ENCODE measurements at places on chromosomes 2 and 18.
A peak's percentile ranks its signal among the peaks of the same experiment; 100 is the strongest.

DNA sequence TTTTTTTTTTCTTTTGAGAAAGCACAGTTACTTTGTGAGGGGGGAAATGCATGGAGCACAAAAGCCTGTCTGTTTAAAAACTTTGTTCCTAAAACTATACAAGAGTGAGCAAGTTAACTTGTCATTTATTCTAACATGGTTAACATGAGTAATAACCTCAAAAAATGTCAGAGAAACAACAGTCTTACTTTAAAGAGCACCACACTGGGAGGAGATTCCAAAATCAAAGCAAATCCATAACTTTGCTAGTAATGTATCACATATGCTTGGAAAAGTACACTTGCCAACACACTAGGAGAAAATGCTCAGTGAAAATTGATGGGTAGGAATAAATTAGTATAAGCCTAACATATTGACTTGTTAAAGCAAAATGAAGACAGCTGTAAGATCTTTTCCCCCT lies 157.1 kb downstream of the PRPF40A start:
- no peak for DNase-seq

- DNase-seq: no peak
Observed at GRCh38 chr2:133485868-133486267, 82.4 kb downstream of the NCKAP5 start.

- peak; percentile 10 for DNase-seq
Observed at GRCh38 chr2:69177785-69178636, 165.0 kb downstream of the ANTXR1 start.

DNA sequence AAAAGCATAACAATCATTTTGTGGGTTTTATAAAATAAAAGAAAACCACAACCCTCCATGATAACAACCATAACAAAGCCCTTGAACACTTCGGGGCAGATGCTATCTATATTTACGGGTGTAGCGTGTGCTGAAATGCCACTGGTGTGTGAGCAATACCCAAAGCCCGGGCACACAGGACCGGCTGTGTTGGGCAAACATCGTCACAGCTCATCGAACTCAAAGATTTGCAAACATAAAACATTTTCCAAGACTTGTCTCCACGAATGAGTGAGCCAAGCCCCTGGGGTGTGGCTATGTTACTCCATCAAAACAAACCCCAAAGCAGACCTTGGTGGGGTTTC lies 290.2 kb downstream of the LPIN1 start:
- no peak for DNase-seq

GRCh38 chr2:174477759-174478158 lies 9.1 kb downstream of the GPR155 start:
- DNase-seq: no peak

- no peak for DNase-seq
Observed at GRCh38 chr2:216974321-216975302, 114.7 kb upstream of the TNP1 start.

DNA sequence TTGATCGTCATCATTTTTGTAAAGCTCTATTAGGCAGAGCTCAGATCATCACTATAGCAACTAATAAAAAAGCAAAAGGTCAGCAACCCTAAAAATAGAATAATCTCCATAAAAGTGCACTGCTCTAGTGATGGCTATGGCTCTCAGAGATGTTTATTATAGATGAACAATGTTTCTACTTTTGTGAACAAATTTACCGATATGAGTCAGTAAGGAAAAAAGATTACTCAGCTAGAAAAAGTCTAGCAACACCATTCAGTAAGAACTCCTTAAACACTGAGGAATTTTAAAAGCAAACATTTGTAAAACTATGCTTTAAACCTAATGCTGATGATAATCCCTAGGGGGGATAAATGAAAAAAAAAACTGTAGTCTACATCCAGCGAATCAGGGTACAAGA lies 69.6 kb downstream of the ACVR1C start:
- DNase-seq: no peak

DNA sequence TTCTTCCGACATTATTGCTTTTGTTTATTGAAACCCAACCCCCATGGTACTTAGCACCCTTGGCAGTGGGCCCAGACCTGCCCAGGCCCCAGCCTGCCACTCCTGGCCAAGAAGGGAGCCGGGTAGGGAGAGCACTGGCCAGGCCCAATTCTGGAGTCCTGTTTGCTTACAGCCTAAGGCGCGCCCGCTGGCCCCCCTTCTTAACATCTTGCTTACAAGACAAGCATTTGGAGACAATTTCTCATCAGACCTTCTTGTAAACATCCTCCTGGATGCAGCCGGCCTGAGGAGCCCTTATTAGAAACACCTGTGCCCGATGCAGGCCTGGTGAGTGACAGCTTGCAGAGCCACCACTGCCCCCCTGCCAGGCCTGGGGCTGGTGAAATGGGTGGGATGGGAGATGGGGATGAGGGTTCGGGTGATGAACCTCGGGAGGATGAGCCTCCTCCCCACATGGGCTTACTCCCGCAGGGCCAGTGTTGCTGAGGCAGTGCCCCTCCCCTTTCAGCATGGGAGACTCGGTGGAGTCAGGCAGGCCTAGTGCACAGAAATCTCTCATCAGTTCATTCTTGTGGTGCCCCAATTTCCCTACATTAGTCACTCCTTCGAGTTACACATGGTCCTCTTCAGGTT lies 217.5 kb downstream of the CYP26B1 start:
- no peak for DNase-seq

GRCh38 chr18:275486-275885 lies 7.6 kb upstream of the THOC1 start:
- DNase-seq: no peak

DNA sequence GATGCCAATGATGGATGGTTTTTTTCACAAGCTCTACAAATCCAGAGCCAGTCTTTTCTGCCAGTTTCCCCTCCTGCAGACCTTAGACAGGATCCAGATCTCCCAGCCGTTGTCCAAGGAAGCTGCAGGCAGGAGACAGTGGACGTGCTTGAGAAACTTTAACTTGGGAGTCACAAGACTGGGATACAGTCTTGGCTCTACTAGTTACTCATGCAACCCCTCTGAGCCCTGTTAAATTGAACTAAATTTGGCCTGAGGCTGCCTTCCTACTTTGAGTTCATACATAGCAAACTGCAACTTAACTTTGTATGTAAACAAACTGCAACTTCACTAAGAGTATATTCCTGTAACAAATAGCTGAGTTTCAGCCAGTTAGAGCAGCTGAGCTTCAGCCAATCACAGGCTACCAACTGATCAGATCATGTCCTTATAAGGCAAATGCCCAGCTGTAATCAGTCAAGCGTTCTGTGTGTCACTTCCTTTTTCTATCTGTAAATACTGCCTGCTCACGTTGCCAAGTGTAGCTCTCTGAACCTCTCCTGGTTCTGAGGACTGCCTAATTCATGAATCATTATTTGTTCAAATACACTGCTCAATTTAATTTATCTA lies 140.9 kb downstream of the CAPN13 start:
- DNase-seq: peak; percentile 21

GRCh38 chr18:76459687-76460350 lies 35.2 kb downstream of the ZNF516 start:
- no peak for DNase-seq

DNA sequence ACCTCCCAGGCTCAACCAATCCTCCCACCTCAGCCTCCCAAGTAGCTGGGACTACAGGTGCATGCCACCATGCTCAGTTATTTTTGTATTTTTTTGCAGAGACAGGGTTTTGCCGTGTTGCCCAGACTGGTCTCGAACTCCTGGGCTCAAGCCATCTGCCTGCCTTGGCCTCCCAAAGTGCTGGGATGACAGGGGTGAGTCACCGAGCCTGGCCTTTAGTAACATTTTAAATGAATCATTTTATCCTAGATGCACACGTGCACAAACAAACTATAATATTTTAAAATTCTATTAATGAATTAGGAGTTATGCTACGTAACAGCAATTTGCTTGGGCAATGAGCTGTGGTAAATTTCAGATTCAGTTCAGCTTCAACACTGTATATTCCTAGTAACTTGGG lies 862.5 kb upstream of the ID2 start:
- DNase-seq: no peak

DNA sequence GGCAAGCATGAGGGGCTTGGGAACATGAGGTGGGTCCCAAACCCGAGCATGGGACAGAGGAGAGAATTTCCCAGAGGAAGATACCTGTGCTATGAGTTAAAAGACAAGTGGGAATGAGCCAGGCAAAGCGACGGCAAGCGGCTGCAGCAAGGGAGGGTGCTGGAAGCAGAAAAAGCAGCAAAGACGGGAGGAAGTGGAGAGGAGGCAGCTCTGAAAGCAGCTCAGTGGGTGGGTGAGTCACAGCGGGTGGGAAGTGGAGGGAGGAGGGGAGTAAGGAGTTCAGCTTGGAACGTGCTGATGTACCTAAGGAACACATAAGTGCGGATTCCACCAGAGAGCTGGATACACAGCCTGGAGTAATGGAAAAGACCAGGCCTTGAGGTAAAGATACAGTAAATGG lies 41.4 kb downstream of the THUMPD2 start:
- no peak for DNase-seq

DNA sequence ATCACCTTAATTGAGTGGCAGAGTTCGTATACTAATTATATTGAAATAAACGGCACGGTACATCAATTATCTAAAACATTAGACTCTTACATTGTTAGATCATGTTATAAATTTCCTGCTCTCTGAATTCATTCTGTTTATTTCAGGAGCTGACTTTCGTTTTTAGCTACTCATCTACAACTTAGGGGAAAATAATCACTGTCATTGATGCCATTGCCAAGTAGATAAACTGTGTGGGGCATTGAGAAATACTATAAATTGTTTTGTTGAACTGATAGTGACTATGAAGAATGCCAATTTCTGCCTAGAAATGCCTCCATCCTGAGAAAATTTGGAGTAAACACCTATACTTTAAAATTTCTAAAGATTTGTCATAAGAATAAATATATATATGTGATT lies 17.5 kb downstream of the ABCB11 start:
- no peak for DNase-seq

DNA sequence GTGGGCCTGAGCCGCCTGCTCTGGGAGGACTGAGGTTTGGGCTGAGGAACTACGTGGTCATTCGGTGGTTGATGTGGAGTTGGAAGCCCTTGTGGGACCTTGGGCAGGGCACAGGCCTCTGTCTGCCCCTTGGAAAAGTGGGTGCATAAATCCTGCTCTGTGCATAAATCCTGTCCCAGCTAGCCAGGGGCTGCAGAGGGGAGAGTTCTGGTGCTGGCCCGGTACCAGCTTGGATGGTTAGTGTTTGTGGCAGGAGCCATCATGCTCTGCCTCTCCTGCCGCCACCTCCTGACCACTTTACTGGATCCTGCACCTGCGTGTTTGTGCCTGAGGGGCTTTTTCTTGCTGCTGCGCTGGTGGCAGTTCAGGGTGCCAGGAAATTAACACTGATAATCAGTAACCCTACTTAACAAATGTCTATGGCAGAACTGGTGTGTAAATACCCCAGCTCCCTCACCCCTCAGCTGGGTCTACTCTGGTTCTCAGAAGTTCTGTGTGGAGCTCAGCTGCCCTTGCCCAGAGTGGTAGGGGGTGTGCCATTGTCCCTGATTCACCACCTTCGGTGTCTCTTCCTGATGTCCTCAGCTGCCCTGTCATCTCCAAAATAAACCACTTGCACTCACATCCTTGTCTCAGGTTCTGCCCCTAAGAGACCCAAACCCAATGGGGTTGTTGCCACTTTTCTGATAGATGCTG lies 156.8 kb downstream of the GLI2 start:
- no peak for DNase-seq

DNA sequence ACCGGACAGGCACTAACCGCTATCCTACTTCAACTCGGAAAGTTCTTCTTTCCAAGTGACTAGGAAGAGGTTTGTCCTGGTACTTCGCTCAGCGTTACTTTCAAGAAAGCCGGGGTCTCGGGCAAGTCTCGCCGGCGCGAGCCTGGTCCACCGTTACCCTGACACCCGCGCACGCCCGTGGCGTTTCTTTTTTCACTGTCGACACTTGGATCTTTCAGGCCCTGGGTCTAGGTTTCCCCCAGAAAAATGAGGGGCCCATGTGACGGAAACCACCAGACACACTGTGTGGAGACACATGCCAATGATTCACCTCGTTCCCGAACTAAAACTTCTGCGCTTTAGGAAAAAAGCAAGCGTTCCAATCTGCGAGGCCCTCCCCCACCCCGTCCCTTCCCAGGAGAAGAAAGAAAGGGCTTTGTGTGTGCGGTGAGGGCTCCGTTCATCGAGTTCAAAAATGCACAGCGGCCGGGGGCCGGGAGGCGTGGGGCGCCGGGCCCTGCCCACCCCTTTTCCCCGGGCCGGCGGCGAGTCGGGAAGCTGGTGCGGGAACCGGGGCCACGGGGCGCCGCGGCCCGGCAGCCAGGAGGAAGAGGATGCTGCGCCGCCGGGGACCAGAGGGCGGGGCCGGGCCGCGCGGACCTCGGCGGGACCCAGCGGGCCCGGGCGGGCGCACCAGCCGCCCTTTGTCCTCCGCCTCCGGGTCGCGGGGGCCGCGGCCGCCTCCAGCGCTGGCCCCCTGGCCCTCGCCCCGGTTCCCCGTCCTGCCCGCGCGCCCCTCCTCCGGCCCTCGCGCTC lies 2.6 kb downstream of the ZNF521 start:
- no peak for DNase-seq

DNA sequence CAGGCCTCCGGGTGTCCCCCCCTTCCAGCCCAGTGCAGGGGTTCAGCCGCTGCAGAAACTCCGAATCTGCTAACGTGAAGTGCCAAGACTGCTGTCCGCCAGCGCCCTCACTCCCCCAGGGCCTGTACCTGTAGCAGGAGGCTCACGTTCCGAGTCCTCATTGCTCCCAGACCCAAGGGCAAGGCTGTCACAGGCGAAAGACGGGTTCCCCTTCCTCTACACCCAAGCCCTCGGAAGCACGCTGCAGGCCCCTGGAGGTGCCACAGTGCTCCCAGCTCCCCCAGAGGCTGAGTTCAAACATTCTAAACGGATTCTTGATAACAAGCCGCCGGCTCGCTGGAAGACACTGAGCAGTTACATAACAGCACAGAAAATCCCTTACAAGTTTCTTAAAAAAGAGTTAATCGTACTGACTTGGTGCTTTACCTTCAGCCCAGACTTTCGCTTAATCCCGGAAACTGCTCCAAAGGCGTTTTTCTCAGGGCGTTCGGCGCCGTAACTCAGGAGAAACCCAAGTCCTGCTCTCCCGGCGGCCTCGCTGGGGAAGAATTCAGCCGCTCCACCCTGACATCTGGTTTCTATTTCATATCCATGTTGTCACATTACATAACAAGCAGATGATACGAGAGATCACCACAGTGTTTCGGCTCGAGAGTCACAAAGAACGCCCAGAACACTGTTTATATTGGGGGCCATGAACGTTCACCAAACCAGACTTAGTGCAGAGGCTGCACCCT lies 92.0 kb downstream of the HDAC4 start:
- no peak for DNase-seq

DNA sequence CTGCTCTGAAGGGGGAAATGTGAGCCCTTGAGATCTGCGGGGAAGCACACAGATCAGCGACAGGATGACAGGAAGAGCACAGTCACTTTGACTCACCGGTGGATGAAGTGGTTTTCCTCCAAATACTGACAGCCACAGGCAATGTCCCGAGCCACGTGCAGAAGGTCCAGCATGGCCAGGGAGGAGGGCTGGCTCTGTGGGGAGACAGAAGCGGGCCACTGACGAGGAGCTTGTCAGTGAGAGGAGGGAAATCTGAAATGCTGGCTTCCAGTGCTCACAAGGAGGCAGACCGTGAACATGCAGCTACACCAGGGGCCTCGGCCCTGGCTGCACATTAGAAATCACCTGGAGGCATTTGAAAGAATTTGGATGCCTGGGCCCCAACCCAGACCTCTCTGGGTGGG lies 98.7 kb downstream of the CLIP4 start:
- DNase-seq: no peak

- no peak for DNase-seq
Observed at GRCh38 chr2:242054406-242054805, 184.9 kb downstream of the RTP5 start.

All from hematopoietic multipotent progenitor cell treated with erythropoietin and hydrocortisone succinate and interleukin-3 and kit ligand, for 17 days (in vitro differentiated cells).